ENCODE measurements at places on chromosomes 12 and 14. TPM values are rescaled to one million over a fixed set of nuclear protein-coding genes. Genes with fewer than 3 reads are reported as not detected.

DNA sequence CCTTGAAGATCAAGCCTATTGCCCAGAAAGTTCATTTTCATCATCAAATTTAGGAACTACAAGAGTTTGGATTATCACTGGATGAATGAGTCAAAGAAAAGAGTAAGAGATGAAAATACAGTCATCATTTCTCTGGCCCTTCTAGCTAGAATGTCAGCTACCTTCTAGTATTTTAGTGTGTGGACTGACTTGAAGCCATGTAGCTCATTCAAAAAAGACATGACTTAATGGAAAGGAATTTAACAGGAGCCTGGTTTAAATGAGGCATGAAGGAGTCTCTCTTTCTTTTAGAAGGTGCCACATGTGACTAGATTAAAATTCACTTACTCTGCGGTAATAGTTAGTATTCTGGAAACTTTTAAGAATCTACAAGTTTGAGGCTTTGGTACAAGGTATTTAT is 7.1 kb downstream of the PTHLH start:
- peak; percentile 91 for DNase-seq

DNA sequence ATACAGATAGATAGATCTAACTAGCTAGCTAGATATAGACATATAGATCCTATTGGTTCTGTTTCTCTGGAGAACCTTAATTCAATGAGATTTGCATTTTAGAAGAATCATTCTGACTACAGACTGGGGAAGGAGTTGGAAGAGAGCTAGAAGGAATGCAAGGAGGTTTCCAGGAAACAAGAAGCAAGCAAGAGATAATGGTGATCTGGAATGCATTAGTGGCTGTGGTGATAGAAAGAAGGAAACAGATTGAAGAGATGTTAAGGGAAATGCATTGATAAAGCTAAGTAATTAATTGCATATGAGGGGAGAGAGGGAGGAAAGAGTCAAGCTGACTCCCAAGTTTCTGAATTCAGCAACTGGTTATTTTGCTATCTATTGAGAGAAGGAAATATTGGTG is 42.7 kb downstream of the DBX2 start:
- DNase-seq: no peak

GRCh38 chr14:54533100-54533499 is 23.4 kb downstream of the CGRRF1 start:
- no peak for DNase-seq

GRCh38 chr12:92136965-92137721 is 8.5 kb downstream of the BTG1 start:
- peak; percentile 91 for DNase-seq

CCDC175 gene
- not detected for total RNA-seq

DBX2 gene
- not detected for total RNA-seq
